ENCODE measurements at places on chromosomes 5 and 9.

DNA sequence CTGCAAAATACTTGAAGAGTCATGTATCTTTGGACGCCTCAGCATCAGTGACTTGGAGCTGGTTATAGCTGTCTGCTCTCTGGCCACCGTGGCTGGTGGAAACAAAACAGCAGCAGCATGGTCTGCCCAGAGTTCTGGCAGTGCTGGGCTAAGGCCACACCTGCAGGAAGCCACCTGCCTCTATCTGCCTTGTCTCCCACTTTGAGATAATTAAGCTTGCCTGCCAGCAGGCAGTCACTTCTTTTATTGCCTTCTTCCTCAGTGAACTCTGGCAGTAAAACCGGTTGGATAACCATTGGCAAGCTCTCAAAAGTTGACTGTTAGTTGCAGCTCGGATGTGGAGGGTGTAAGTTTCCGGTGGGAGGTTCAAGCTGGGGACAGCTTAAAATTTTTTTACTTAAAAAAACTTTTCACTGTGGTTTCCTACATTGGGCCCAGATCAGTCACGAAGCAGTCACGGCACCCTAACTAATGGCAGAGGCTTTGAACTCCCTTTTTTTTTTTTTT lies 4.9 kb downstream of the SMIM3 start:
- peak; percentile 92 for DNase-seq

- DNase-seq: no peak
These were observed 7.0 kb upstream of the FUT7 start for GRCh38 chr9:137038916-137039315.

DNA sequence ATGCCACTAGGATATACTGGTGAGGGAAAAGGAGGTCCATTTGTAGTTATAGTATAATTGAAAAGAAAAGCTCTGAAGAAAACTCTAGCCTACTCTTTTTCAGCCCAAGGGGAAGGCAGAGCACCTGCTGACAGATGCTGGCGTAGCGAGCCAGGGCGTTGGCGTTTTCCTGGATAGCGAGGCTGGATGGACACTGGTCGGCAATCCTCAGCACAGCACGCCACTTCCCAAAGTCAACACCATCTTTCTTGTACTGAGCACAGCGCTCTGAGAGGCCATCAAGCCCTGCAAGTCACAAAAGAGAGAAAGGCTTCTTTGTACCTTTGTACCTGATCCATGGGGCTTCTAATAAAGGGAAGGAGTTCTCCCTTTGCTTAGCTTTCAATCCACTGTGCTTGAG lies 8.2 kb downstream of the ALDOB start:
- DNase-seq: no peak

- no peak for DNase-seq
These were observed 74.2 kb upstream of the ADCY2 start for GRCh38 chr5:7321724-7322123.

DNA sequence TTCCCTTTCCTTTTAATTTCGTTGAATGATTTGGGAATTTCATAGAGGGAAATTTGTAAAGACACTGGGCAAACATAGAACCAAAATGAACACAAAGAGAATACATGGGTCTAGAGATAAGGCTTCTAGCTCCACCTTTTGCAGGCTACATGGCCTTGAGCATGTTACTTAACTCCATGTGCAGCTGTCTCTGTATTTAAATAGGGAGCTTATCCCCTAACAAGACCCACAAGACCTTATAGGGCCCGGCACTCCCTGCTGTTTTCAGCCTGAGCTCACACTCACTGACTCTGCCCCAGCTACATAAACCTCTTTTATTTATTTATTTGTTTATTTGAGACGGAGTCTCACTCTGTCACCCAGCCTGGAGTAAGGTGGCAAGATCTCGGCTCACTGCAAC lies 30.6 kb upstream of the TLE1 start:
- DNase-seq: no peak

- DNase-seq: no peak
These were observed 227.9 kb upstream of the KLF9 start for GRCh38 chr9:70642341-70642740.

DNA sequence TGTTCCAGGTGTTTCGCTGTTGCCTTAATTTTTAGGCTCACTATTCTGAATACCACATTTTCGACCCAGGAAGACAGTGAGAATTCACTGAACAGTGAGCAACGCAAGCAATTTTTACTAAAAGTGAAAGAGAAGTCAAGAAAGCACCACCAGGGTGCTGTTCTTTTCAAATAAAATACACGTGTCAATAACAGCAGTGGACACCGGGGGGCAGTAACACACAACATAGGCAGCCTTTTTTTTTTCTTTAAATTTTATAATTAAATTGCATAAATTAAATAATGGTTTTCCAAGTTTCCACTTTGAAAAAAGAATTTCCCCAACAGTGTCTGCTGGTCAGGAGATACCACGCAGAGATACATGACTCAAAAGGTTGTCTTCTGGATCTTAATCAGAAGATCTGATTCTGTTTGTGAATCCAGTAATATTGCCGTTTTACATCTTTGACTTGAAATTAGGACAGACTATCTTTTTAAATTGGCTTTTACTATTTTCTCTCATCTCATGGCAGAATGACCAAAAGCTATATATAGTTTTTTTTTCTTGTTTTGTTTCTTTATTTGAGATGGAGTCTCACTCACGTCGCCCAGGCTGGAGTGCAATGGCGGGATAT lies 47.1 kb upstream of the SH3GL2 start:
- no peak for DNase-seq

DNA sequence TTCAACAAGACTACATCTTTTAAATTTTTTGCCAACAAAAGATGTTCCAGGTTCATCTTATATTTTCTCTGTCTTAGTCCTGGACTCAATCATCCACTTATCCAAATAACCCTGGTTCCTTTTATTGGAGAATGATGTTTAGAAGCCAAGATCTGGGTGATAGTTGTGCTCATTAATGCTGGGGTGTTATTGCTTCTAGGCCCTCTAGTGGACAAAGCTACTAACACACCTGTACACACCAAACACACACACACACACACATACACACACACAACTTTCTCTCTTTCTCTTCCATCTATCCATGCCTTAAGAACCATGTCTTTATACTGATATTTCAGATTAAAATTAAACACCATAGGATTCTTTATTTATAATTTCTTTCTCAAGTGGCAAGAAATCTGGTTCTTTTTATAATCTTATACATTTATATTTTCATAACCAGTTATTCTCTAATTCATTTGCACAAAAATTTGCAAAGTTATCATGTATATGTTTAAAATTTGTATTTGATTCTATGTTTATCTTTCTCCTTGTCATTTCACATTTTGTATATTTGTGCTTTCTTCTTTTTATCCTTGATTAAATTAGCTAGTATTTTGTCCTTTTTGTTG lies 179.1 kb upstream of the SMIM23 start:
- DNase-seq: no peak

DNA sequence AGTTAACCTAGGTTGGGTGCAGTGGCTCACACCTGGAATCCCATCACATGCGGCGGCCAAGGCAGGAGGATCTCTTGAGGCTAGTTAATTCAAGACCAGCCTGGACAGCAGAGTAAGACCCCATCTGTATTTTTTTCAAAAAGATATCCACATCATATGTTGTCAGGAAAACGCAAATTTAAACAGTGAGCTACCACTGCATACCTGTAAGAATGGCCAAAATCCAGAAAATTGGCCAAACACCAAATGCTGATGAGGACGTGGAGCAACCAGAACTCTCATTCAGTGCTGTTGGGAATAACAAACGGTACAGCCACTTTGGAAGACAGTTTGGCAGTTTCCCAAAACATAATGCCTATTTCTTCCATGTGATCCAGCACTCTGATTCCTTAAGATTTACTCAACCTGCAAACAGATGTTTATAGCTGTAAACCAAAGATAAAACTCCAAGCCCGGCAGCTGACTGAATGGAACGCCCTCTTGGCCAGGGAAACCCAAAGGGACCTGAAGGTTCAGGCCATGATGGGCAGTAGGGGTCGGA lies 12.4 kb downstream of the CEL start:
- DNase-seq: no peak

DNA sequence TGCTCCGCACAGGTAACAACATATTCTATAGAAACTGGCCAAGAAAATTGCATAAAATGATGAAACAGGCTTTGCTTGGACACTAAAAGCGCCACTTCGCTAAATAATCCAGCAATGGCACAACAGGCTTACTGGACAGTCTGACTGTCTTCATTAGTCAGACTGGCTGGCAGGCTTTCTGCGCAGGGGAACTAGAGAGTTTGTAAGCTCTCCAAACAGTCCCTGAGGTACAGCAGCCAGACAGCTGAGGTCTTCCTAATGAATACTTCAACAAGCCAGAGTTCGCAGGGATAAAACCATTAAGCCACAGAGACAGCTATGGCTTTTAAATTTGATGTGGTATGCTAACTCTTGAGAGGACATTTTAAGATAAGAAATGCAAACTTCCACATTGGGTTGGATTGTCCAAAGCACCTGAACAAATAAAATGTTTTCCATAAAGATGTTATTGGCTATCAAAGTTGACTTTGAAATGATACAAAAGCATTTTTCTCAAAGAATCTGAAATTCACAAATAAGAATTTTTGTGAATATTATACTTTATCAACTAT lies 20.7 kb downstream of the PLK2 start:
- no peak for DNase-seq

GRCh38 chr9:88872192-88872946 lies 118.9 kb upstream of the S1PR3 start:
- no peak for DNase-seq

GRCh38 chr9:127991757-127992274 lies 11.0 kb upstream of the EEIG1 start:
- DNase-seq: no peak

DNA sequence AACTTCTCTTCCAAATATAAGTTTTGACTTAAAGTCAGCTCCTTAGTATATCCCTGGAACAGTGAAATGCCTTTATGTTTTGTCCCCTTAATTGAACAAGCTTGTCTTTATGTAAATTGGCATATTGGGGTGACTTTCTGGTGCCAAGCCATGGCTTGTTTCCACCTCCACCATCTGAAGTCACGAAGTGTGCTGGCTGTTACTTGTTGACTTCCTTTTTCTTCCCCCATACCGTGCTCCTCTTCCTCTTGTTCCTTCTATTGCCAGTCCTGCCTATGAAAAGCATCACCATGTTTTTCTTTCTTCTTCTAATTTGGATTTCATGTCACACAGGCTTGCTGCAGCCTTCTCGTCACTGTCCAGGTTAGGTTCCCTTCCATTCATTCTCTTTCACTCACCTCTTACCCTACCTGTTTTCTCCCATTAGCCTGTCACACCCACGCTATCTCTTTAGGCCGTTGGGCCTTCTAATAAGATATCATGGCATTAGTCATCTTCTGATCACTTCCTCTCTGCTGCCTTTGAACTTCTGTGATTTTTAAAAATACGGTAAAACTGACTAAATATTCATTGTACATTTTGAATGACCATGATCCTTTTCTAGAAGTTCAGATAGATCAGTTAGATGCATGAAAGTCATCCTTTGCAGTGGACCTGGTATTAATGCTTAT lies 48.1 kb downstream of the IQGAP2 start:
- DNase-seq: no peak

- DNase-seq: no peak
These were observed 177.3 kb downstream of the CFAP90 start for GRCh38 chr5:7673658-7674057.

GRCh38 chr5:90558344-90559192 lies at the start of gene ADGRV1:
Gene ADGRV1, plus strand, starts transcription at chr5:90558797. Its CDS starts 99 bp downstream, at chr5:90558896.
- DNase-seq: peak; percentile 73

- DNase-seq: no peak
These were observed 49.5 kb downstream of the CAMSAP1 start for GRCh38 chr9:135857843-135858242.

GRCh38 chr5:125583321-125584139 lies 837.1 kb upstream of the ZNF608 start:
- no peak for DNase-seq

DNA sequence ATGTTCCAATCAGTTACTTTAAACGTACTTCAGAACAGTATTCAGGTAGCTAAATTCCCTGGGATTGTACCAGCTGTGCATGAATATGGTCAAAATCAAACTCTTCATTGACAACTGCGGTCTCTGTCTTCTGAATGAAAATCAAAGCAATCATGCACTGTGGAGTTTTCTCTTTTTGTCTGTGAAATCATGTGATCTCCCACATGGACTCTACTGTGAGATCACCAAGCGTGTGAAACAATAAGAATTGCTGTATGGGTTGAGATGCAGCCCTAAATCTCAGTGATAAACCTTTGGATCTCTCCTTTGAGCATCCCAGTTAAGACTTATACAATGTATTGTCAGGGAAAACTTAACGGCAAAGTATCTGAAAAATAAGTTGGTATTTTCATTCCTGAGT lies 6.1 kb downstream of the NRG2 start:
- DNase-seq: no peak

DNA sequence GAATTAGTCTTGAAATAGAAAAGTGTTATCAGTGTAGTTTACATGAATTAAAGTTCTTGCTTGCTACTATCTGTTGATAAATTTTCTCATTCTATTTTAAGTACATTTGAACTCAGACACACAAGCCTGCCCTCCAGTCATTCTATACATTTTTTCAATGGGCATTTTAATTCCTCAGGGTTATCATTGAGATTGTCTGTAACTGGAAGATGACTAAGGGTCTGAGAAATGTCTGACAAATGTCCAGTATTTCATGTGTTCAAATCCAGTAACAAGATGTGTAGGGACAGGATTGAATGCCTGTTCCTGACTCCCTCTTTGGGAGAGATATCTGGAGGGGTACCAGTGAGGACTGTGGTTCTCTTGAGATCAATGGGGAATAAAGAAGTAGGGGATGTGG lies 223.9 kb upstream of the ADAMTSL1 start:
- DNase-seq: no peak

GRCh38 chr9:93268551-93269314 lies 84.8 kb downstream of the WNK2 start:
- DNase-seq: peak; percentile 35

DNA sequence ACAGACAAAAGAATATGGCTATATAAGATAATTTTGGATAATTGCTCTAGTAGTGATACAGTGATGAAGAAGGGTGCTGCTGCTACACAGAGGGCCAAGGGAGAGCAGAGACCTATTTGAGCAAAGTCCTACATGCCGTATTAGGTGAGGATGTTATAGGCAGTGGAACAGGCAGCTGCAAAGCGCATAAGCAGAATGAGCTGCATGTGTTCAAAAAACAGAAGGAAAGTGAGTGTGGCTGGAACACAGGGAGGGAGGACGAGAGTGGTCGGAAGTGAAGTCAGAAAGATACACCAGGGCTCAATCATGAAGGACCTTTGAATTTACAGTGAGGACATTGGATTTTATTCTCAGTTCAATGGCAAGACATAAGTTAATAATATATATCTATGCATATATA lies 35.4 kb downstream of the ITGA2 start:
- DNase-seq: no peak

- no peak for DNase-seq
These were observed 1.0 kb downstream of the NIPSNAP3A start for GRCh38 chr9:104748359-104749031.
